ENCODE measurements at places on chromosomes 7 and 10.

GRCh38 chr7:128311013-128311412 lies 32.7 kb downstream of the RBM28 start:
- no peak for DNase-seq

GRCh38 chr10:27619329-27619728 lies 115.2 kb downstream of the RAB18 start:
- DNase-seq, result no peak

GRCh38 chr7:41570766-41571165 lies 132.1 kb downstream of the INHBA start:
- no peak for DNase-seq

DNA sequence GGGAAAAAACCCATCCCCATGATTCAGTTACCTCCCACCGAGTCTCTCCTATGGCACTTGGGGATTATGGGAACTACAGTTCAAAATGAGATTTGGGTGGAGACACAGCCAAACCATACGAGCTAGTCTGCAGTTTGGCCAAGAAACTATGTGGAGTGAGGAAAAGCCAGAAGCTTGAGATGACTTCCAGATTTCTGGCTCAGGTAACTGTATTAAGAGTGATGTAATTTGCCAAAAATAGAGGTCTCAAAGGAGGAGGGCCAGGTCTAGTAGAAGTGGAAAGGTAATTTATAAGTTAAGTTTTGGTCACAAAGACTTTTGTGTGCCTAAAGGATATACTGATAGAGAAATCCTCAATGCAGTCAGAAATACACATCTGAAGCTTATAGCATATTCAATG lies 279.7 kb upstream of the MGMT start:
- no peak for DNase-seq

GRCh38 chr7:127317447-127317961 lies 64.8 kb upstream of the GRM8 start:
- DNase-seq, result no peak

DNA sequence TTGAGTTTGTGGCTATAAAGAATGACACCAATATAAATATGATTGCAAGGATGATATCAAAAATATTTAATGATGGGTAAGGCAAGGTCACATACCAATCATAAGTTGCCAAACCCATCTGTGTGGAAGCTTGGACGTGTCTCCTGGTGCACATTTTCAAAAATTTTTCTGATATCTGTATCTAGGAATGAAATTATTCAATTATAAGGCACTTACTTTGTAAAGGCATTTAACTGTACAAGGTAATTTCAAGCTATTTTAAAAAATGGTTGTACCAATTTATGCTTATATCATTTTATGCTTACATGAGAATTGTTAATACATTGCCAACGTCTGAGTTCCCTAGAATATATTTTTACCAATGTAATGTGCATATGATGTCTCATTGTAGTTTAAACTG lies 306.4 kb upstream of the CACNA2D1 start:
- no peak for DNase-seq

GRCh38 chr10:36473122-36473521 lies 652.3 kb upstream of the ANKRD30A start:
- no peak for DNase-seq

- DNase-seq, result no peak
These were observed 2.4 kb upstream of the ST7 start for GRCh38 chr7:116950889-116951351.

GRCh38 chr7:158664406-158664805 lies 40.2 kb downstream of the NCAPG2 start:
- no peak for DNase-seq

DNA sequence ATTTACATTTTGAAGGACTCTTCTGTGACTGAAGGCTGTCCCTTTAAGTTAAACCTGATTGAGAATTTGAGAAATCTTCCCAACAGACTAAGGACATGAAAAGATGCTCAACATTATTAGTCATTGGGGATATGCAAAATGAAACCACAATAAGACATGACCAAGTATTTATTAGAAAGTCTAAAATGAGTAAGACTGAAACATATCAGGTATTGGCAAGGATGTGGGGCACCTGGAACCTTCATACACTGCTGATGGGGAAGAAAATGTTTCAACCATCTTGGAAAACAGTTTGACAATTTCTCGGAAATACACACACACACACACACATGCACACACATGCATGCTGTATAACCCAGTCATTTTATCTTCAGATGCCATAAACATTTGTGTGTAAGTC lies 132.1 kb upstream of the CDK6 start:
- DNase-seq, result no peak

DNA sequence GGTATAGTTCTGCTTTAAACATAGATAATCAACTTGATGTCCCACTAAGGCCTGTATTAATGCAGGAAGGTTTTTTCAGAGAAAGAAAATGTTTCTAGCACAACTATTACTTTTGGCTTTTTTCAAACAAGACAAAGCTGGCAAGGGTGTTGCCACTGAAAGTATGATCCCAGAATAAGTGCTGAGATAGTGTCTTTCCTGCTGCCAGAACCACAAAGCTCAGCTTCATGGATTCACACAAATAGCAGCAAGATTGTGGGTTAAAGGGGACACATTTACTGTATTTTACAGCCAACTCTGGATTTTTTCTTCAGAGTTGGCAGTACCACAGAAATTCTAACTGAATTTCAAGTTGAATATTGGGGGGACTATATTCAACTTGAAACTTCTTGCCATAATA lies 4.3 kb downstream of the NCOA4 start:
- DNase-seq, result no peak

DNA sequence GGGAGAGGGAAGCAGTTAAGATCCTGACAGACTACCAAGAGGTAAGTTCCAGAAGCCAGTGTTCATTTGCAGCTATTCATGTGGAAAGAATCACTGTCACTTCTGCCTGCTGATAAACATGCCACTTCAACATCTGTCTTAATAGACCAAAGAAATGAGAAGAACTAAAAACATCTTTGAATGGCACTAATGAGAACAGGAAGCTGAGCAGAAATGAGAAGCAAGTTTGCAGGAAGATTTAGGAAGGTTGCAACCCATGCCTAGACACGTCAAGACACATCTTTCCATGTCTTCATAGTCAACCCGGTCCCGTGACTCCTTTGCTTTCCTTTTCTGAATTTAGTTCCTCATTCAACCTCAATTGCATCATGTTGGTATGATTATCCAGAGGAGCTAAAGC lies 180.0 kb downstream of the PDE1C start:
- no peak for DNase-seq

DNA sequence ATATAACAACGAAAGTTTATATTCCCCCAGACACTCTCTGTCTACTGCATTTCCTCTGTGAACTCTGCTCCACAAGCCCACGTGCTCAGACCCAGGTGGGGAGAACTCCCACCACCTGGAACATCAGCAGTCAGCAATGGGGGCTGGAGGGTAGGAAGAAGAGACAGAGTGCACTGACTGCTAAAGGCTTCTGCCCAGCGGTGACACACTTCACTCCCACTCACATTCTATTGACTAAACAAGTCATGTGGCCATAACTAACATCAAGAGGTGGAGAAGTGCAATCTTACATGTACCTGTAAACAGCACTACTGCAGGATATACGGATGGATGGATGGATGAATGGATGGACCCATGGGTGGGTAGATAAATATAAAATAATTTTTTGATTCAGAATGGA lies 122.2 kb downstream of the MPP7 start:
- DNase-seq, result no peak

DNA sequence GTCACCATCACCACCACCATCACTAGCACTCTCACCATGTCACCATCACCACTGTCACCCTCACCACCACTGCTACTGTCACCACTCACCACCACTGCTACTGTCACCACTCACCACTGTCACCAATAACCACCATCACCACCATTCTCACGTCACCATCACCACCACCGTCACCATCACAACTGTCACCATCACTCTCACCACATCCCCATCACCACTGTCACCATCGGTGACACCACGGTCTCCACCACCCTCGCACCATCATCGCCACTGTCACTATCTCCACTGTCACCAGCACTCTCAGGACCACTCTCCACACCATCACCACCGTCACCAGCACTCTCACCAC lies 130.4 kb downstream of the MAD1L1 start:
- DNase-seq, result no peak

- DNase-seq, result no peak
These were observed 1174.6 kb upstream of the LRRTM3 start for GRCh38 chr10:65751218-65751617.

- no peak for DNase-seq
These were observed 24.5 kb downstream of the FAM171A1 start for GRCh38 chr10:15346440-15347141.
